ENCODE measurements at places on chromosomes 13 and 19. TPM values are rescaled to one million over a fixed set of nuclear protein-coding genes. Genes with fewer than 3 reads are reported as not detected.

The KLF5 gene
- 53.7 TPM for total RNA-seq

- peak within 1 kb of the TSS; percentile 72 for H3K4me3 ChIP-seq
- DNase-seq: peak; percentile 44
- H3K27me3 ChIP-seq: no peaks in the 10 kb centered on the region
- no peaks in the 10 kb centered on the region for H3K36me3 ChIP-seq
Measured at GRCh38 chr13:36297366-36298338, at the start of gene CCDC169. Gene CCDC169 (minus strand): TSS chr13:36297814. CDS start chr13:36297719, 95 bp downstream.

DNA sequence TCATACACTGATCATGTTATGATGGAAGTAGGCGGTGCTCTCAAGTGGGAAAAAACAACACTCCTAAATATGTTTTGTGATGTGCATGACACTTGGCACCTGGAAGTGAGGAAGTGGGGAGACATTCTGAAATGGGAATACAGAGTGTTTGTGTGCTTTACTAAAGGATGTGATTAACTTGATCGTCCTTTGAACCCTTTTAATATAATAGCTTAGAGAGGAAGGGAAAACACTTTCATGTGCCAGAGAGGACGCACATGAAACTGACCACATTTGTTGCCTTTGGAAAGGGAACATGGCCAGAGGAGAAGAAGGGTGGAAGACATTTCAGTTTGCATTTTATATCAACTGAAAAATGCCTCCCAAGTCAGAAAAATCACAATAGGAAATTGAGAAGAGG lies 31.4 kb downstream of the SMAD9 start:
- H3K4me1 ChIP-seq: no peaks in the 10 kb centered on the region
- H3K27me3 ChIP-seq: no peaks in the 10 kb centered on the region
- no peak for DNase-seq
- no peak overlapping the region for H3K4me3 ChIP-seq
- H3K36me3 ChIP-seq: no peaks in the 10 kb centered on the region

GRCh38 chr19:44005973-44006372 lies 3.2 kb downstream of the ZNF230 start:
- H3K27ac ChIP-seq: no peak overlapping the region
- no peaks in the 10 kb centered on the region for H3K4me1 ChIP-seq
- no peak for DNase-seq
- H3K27me3 ChIP-seq: no peaks in the 10 kb centered on the region

- H3K4me1 ChIP-seq: peaks cover 13% of the 10 kb centered on the region
- 0 out of 2 replicates have a peak overlapping the region, but pooled peaks have one; percentile 7 for H3K27ac ChIP-seq
- no peaks in the 10 kb centered on the region for H3K36me3 ChIP-seq
- DNase-seq: peak; percentile 62
- peak overlapping the region; percentile 82 for H3K4me3 ChIP-seq
Measured at GRCh38 chr13:98144801-98145350, 2.0 kb downstream of the FARP1 start.

DNA sequence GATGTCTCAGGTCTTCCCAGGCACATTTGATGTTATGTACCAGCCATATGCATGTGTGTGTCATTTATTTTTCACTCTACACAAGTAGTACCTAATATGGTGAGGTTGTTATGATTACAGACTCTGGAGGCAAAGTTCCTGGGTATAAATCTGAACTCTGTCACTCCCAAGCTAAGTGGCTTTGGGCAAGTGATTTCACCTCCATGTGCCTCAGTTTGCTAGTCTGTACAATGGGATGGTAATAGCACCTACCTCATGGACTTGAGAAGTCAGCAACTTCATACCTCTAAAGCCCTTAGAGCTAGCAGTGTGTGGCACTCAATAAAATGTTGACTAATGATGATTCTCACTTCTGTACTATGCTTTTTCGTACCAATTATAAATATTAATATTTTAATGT lies 3.9 kb upstream of the CATSPERG start:
- no peak overlapping the region for H3K4me3 ChIP-seq
- H3K4me1 ChIP-seq: no peaks in the 10 kb centered on the region
- no peaks in the 10 kb centered on the region for H3K36me3 ChIP-seq
- H3K27me3 ChIP-seq: no peaks in the 10 kb centered on the region
- no peak overlapping the region for H3K27ac ChIP-seq

DNA sequence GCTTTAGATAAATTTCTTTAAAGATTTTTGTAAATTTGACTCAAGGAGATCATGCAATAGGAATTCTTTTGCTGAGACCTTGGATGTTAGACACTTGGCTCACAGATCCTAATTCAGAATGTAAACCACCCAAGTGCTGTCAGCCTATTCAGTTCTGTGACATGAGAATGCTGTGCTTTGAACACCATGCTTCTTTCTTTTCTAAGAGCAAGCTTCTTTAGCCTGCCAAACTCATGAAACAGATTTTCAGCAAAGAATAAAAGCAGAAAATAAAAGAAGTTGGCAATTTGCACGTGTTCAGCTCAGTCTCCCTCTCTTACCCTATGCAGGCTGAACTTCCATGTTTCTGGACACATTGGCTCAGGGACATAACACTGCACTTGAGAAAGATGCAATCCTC lies 845.8 kb downstream of the UQCRFS1 start:
- DNase-seq: no peak
- H3K27me3 ChIP-seq: no peaks in the 10 kb centered on the region
- H3K4me1 ChIP-seq: no peaks in the 10 kb centered on the region
- H3K36me3 ChIP-seq: no peaks in the 10 kb centered on the region
- no peak overlapping the region for H3K4me3 ChIP-seq
- no peak overlapping the region for H3K27ac ChIP-seq

The BLOC1S3 gene
- 11.9 TPM for total RNA-seq

GRCh38 chr13:88085036-88085435 lies 413.9 kb downstream of the SLITRK5 start:
- H3K4me3 ChIP-seq: no peak overlapping the region
- no peak overlapping the region for H3K27ac ChIP-seq
- no peak for DNase-seq
- no peaks in the 10 kb centered on the region for H3K36me3 ChIP-seq

DNA sequence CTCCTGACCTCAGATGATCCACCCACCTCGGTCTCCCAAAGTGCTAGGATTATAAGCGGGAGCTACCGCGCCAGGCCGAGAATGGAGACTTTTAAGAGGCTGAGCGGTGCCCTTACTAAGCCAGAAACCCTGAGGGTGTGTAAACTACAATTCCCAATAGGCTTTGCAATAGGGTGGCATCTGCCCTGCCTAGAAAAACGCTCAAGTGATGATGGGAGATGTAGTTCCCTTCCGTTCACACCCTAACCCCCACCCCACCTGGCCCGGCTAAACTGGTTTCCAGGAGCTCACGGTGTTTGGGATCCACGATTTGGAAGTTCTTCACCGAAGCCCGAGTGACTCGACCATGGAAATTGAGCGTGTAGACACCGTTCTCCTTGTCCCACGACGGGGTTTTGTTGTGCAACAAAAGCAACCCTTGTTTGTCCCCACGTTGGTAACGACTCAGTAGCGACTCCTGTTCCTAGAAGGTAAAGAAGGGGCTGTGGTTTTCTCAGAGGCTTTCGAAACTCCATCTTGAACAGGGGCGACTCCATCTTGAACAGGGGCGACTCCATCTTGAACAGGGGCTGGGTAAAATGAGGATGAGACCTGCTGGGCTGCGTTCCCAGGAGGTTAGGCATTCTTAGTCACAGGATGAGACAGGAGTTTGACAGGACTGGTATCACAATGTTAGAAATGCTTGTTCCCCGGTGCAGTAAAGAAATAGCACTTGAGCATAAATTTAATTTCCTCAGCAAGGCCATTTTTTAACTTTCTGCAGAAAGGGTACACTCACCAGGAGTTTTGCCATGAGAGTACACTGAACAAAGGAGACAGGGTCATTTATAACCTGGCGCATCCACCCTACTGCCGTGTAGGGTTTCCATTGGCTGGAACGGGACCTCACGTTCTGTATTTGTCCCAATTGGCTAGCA lies 9.8 kb downstream of the PPP1R15A start:
- DNase-seq: peak; percentile 22
- no peak overlapping the region for H3K4me3 ChIP-seq
- no peaks in the 10 kb centered on the region for H3K4me1 ChIP-seq
- H3K36me3 ChIP-seq: no peaks in the 10 kb centered on the region

DNA sequence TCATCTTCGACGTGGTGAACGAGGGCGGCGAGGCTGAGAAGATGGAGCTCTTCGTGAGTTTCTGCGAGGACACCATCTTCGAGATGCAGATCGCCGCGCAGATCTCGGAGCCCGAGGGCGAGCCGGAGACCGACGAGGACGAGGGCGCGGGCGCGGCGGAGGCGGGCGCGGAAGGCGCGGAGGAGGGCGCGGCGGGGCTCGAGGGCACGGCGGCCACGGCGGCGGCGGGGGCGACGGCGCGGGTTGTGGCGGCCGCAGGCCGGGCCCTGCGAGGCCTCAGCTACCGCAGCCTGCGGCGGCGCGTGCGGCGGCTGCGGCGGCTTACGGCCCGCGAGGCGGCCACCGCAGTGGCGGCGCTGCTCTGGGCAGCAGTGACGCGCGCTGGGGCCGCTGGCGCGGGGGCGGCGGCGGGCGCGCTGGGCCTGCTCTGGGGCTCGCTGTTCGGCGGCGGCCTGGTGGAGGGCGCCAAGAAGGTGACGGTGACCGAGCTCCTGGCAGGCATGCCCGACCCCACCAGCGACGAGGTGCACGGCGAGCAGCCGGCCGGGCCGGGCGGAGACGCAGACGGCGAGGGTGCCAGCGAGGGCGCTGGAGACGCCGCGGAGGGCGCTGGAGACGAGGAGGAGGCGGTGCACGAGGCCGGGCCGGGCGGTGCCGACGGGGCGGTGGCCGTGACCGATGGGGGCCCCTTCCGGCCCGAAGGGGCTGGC lies 52.6 kb downstream of the MAP4K1 start:
- H3K4me1 ChIP-seq: no peaks in the 10 kb centered on the region
- H3K36me3 ChIP-seq: no peaks in the 10 kb centered on the region
- H3K27me3 ChIP-seq: no peaks in the 10 kb centered on the region
- no peak overlapping the region for H3K27ac ChIP-seq

DNA sequence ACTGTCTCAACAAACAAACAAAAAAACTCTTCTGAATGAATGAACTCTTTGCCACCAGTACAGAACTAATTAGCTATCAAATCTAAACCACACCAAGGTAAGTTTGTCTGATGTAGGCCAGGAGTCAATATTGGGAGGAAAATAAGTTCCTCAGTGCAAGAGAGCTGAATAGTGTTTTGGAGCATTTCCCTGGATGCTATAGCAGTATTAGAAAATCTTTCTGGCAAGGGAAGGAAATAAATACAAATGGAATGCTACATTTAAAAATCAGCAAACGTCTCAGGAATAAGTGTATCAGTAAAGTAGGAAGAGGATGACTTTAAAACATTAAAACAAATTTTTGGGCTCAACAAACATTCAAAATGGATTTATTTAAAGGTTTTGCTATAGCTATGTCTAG lies 81.3 kb upstream of the TMTC4 start:
- peaks cover 22% of the 10 kb centered on the region for H3K27me3 ChIP-seq
- DNase-seq: no peak
- H3K36me3 ChIP-seq: no peaks in the 10 kb centered on the region
- no peak overlapping the region for H3K4me3 ChIP-seq
- H3K4me1 ChIP-seq: no peaks in the 10 kb centered on the region

DNA sequence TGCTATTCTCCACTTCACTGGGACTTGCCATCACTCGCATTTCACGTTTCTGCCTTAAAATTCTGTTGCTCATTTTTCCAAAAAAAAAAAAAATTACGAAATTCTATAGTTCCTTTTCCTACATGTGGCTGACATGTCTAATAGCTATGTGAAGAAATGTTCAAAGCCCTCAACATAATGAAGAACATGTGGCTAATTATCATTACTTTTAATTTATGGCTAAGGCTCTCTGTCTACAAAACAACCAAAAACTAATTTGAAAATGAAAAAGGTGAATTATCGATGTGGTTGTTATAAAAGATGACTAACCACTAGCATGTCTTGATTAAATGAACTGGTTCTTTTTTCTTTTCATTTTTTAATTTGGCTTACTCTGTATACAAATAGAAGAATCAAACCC lies 940.0 kb downstream of the EFNB2 start:
- no peaks in the 10 kb centered on the region for H3K27me3 ChIP-seq
- no peaks in the 10 kb centered on the region for H3K4me1 ChIP-seq
- H3K4me3 ChIP-seq: no peak overlapping the region
- no peak for DNase-seq

GRCh38 chr13:67259208-67259607 lies 29.1 kb upstream of the PCDH9 start:
- no peak overlapping the region for H3K4me3 ChIP-seq
- H3K4me1 ChIP-seq: no peaks in the 10 kb centered on the region
- H3K36me3 ChIP-seq: no peaks in the 10 kb centered on the region
- no peaks in the 10 kb centered on the region for H3K27me3 ChIP-seq
- H3K27ac ChIP-seq: no peak overlapping the region
- DNase-seq: no peak

GRCh38 chr19:17784201-17785008 lies 10.5 kb upstream of the B3GNT3 start:
- no peaks in the 10 kb centered on the region for H3K36me3 ChIP-seq
- DNase-seq: peak; percentile 71
- H3K4me3 ChIP-seq: no peak overlapping the region
- H3K4me1 ChIP-seq: 0 out of 2 replicates have a peak, but pooled peaks cover 4% of the 10 kb centered on the region
- H3K27ac ChIP-seq: no peak overlapping the region

DNA sequence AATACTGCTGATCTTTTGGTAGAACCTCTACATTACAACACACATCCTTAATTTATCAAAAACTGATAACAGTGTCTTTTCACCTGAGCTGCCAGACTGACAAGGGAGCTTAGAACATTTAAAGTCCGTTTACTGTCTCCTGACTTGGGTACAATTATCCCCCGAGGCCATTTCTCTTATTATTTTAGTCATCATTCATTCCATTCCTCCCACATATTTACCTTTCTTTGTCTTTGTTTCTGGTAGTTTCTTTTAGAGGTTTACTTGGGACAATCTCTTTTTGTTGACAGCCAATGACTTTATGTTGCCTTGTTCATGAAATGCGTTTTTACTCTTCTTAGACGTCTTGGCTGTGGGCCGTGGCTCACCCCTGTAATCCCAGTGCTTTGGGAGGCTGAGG lies 186.9 kb downstream of the PCCA start:
- no peak overlapping the region for H3K4me3 ChIP-seq
- no peak overlapping the region for H3K27ac ChIP-seq
- no peaks in the 10 kb centered on the region for H3K36me3 ChIP-seq
- no peaks in the 10 kb centered on the region for H3K4me1 ChIP-seq
- peak; percentile 68 for DNase-seq

- H3K27ac ChIP-seq: no peak overlapping the region
- no peak for DNase-seq
- no peaks in the 10 kb centered on the region for H3K4me1 ChIP-seq
- H3K4me3 ChIP-seq: no peak overlapping the region
- no peaks in the 10 kb centered on the region for H3K36me3 ChIP-seq
- peaks cover 8% of the 10 kb centered on the region for H3K27me3 ChIP-seq
Measured at GRCh38 chr19:8610936-8611300, 403 bp upstream of the ADAMTS10 start.

The ADAMTSL5 gene
- total RNA-seq: 5.0 TPM

- H3K27me3 ChIP-seq: no peaks in the 10 kb centered on the region
- no peak overlapping the region for H3K27ac ChIP-seq
- no peaks in the 10 kb centered on the region for H3K36me3 ChIP-seq
- no peak for DNase-seq
- no peaks in the 10 kb centered on the region for H3K4me1 ChIP-seq
Measured at GRCh38 chr13:92224825-92225224, 826.4 kb downstream of the GPC5 start.

The ALOX5AP gene
- total RNA-seq: not detected

GRCh38 chr19:3547301-3547731 lies 8.3 kb downstream of the TEKTIP1 start:
- no peak overlapping the region for H3K27ac ChIP-seq
- peak; percentile 24 for DNase-seq
- H3K4me3 ChIP-seq: no peak overlapping the region
- no peaks in the 10 kb centered on the region for H3K27me3 ChIP-seq

GRCh38 chr13:95111608-95112007 lies 189.6 kb downstream of the ABCC4 start:
- no peak overlapping the region for H3K27ac ChIP-seq
- no peak overlapping the region for H3K4me3 ChIP-seq
- no peaks in the 10 kb centered on the region for H3K27me3 ChIP-seq
- H3K36me3 ChIP-seq: peaks cover 15% of the 10 kb centered on the region
- no peak for DNase-seq

Measured in PC-3 (cell line).